ENCODE measurements at places on chromosomes 16 and 17. TPM values are rescaled to one million over a fixed set of nuclear protein-coding genes. Genes with fewer than 3 reads are reported as not detected.

GRCh38 chr17:55343900-55344513 is 77.6 kb downstream of the MMD start:
- DNase-seq, result no peak
- no peak overlapping the region for H3K4me3 ChIP-seq
- H3K4me1 ChIP-seq, result no peaks in the 10 kb centered on the region
- no peaks in the 10 kb centered on the region for H3K36me3 ChIP-seq
- no peaks in the 10 kb centered on the region for H3K27me3 ChIP-seq

DNA sequence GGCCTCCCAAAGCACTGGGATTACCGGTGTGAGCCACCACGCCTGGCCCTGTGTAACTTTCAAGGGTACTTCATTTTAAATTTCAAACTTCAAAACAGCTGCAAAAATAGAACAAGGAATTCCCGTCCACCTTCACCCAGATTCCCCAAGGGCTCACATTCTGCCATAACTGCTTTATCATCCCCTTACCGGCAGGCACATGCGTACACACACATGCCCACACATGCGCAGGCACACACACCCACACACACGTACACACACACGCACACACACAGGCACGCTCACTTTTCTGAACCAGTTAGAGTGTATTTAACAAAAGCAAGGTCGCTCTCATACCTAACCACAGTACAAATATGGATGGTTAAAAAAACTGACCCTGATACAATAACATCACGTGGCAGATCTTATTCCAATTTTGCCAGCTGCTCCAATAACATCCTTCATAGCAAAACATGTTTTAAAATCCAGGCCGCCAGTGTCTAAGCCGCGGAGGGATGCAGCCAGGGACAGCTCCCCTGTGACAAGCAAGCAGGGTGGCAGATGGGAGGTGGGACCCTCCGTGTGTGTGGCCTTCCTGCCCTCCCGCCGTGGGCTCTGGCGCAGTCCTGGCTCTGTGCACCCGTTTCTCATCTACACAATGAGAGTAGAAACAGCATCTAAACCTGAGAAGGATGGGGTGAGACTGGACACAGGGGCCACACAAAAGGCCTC is 23.1 kb downstream of the PDIA2 start:
- H3K4me1 ChIP-seq, result no peaks in the 10 kb centered on the region
- H3K27me3 ChIP-seq, result no peaks in the 10 kb centered on the region
- no peak overlapping the region for H3K4me3 ChIP-seq
- no peak for DNase-seq
- no peaks in the 10 kb centered on the region for H3K36me3 ChIP-seq
- 0 out of 2 replicates have a peak overlapping the region, but pooled peaks have one; percentile 45 for H3K27ac ChIP-seq

DNA sequence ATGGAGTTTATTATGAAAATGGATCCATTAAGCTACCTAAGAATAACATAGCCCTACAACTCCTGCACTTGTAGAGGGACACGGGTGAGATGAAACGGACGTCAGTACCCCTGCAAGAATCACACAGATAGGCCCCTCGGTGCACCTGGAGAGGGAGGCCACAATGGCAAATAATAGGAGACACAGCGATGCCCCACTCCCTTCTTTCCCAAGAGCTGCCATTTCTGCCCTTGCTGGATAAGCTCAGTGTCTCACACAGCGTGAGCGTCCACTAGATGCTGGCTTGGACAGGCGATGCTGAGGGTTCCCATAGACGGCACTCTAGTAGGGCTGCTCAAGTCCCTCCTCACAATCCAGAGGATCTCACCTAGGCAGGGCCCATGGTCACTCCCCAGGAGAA is 67.8 kb downstream of the ADCY9 start:
- H3K27ac ChIP-seq, result no peak overlapping the region
- H3K36me3 ChIP-seq, result no peaks in the 10 kb centered on the region
- DNase-seq, result no peak
- no peaks in the 10 kb centered on the region for H3K27me3 ChIP-seq

- DNase-seq, result no peak
- H3K27ac ChIP-seq, result no peak overlapping the region
- peaks cover 5% of the 10 kb centered on the region for H3K4me1 ChIP-seq
These were observed 215.1 kb downstream of the TMEM114 start for GRCh38 chr16:8375232-8375587.

- no peak overlapping the region for H3K27ac ChIP-seq
- no peaks in the 10 kb centered on the region for H3K4me1 ChIP-seq
- no peak overlapping the region for H3K4me3 ChIP-seq
- no peaks in the 10 kb centered on the region for H3K36me3 ChIP-seq
- no peak for DNase-seq
These were observed 1.4 kb downstream of the PLD6 start for GRCh38 chr17:17204635-17205231.

GRCh38 chr17:42598905-42599304 is 10.3 kb downstream of the RETREG3 start:
- no peak overlapping the region for H3K4me3 ChIP-seq
- H3K27me3 ChIP-seq, result no peaks in the 10 kb centered on the region
- no peaks in the 10 kb centered on the region for H3K4me1 ChIP-seq

The RUNDC3A gene
- 6.1 TPM for total RNA-seq

Data from H1 (cell line).